Right cardiac atrium (tissue), 5 donors: ENCODE measurements at places on chromosomes 11 and 22. TPM values are rescaled to one million over a fixed set of nuclear protein-coding genes. Genes with fewer than 3 reads are reported as not detected.

DNA sequence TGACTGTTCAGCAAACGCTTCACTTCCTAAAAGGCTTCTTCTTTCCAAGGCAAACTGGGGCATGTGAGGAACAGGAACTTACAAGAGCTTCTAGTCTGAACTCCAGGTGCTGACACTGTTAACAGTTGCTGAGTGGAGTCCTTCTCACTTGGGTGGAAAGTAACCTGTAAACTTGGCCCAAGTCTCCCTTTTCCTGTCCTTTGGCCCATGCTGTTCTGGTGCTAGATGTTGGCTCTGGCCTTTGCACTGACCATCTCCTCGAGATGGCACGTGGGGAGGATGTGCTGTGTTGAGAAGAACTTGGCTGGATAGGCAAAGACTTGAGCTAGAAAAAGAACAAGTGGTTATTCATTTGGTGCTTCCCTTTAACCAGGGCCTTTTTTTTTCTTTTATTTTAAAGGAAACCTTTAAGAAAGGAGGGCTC, 53.6 kb downstream of the PTPRJ start:
- no peak for DNase-seq

OTOG gene
- total RNA-seq: not detected

DNA sequence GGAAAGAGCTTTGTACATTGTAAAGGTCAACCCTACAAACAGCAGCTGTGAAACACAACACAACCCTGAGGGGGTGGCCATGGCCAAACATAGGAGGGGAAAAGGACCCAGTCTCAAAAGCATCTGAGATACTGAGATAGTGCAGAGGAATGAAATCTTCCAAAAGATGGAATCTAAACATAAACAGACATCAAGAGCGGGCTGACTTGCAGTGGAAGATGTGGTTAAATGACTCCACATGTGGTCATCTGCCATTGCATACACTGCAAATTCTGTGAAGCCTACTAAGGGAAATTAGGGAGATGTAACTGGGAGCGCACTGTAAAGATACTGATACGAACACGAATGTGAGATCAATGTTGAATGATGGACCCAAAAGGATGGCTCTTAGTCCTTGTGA, 22.0 kb downstream of the BDNF start:
- DNase-seq: no peak

HBG2 gene
- 0.44 TPM for total RNA-seq

GRCh38 chr11:47161890-47162289, 14.8 kb downstream of the ARFGAP2 start:
- DNase-seq: no peak

DNA sequence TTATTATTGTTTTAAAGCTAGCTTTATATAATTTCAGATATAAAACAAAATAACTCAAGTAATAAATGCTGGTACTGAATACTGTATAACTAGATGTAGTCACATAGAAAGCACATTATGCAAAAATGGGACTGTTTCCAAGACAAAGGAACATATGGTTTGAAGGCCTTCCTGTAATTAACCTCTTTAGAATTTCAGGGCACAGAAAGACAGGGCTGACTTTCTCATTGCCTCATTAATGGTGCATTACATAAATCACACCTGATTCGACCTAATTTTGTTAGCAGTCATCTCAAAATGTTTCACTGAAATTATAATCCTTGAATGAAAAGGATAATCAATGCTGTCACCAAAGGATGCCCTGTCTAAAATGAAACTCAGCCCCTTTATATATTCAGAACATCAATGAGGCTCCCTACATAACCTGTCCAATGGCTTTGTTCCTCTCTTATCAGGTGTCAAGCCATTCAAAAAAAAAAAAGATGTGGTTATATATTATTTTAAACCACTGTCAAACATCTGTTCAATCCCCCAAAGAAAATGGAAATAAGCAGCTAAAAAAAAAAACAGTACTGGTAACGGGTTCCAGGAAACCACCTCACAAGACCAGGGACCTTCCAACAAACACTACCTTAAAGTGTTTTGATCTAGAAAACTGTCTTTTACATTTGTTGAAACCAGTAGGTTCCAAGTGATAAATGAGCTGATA, 77.4 kb downstream of the FAM168A start:
- no peak for DNase-seq
